Iris pigment epithelial cell (primary cell): ENCODE measurements at places on chromosomes 12 and 14.
A peak's percentile ranks its signal among the peaks of the same experiment; 100 is the strongest.

DNA sequence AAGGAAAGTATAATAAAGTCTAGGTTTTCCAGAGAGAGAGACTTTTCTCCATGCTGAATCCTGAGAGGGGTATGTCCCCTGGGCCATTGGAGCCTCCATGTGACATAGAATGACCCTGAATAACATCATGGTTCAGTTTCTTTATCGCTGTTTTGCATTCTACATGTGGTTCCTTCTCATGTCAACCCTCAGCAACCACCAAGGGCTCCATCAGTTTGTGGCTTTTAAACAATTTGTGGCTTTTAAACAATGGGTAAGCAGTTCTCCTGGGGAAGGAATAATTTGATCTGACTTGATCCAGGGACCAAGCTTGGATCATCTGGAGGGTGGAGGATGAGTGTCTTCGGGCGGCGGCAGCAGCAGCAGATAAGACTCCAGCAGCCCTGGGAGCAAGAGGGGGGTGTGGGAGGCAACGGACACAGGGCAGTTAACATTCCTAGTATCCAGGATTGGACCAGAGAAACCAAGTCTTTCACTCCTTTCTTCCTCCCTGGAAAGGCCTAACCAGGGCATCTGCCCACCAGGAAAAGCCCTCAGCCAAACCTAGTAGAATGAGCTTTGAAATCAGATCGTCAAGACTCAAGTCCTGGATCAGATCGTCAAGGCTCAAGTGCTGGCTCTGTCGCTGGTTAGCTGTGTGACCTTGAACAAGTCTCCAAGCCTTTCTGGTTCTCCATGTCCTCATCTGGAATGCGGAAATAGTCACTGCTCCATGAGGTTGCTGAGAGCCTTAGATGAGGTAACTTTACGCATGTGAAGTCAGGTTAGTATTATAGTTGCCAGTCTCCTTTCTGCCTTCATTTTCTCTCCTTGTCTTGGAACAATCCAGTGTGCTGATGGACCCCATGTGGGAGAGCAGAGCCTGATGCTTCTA is 27.8 kb upstream of the FAM222A start:
- DNase-seq, result no peak

- DNase-seq, result no peak
These were observed 299.4 kb downstream of the SLC16A7 start for GRCh38 chr12:59895166-59895775.

DNA sequence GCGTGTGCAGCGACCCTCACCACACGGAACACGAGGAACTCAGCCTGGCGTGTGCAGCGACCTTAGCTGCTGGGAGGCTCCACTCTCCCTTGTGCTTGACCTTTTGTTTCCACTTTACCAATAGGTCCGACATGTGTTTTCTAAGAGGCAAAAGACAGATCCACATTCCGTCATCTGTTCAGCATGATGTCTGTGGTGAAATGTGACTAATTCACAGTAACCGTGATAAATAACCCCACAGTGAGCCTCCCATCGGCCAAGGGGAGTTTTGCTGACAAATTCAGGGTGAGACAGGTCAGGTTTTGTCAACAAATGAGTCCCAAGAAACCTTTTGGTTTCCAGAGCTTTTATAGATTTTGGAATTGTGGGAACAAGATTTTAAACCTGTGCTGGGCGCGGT is 55.9 kb downstream of the MOK start:
- DNase-seq, result peak; percentile 91

- DNase-seq, result no peak
These were observed 280.0 kb upstream of the E2F7 start for GRCh38 chr12:77345336-77345735.

DNA sequence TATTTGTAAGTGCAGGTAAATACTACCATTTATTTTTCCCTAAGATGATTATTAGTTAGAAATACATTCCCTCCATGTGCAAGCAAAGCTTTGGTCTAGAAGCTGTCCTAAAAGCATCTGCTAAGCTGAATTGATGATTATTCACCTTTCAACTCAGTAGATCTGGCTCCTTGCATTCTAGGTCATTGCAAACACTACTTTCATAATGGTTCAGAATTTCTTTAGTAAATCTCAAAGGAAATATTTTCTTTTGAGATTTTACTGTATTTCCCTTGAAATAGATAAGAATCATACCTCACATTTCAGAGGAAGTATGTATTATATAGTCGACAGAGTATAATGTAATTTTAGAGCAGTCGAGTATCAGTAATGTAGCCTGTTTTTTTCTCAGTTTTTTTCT is 2.4 kb downstream of the ETNK1 start:
- no peak for DNase-seq

DNA sequence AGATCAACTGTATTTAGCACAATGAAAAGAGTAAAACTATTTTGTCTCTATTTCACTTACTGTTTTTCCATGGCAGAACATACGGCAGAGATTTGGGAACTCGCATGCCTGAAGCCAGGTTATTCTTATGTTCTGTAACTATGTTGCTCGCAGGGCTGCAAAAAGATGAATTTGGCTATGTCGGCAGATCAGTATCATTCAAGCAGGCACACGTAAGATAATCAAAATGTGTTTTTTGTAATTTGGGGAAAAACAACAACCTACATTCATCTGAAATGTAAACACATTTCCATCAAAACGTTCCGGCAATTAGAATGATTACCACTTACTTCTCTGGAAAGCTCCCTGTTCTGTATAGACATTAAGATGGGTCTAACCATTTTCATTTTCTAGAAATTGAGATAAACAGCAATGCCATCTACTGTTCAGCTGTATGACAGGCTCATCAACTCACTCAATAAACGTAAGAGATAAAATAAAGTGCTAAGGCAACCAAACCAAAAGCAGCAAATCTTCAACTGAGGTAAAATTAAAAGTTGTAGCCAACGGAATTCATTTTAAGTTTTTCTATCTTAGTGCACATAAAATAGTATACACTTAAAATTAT is 13.0 kb downstream of the GTSF1 start:
- no peak for DNase-seq

- DNase-seq, result peak; percentile 39
These were observed 35.3 kb downstream of the NUBPL start for GRCh38 chr14:31596342-31597095.

DNA sequence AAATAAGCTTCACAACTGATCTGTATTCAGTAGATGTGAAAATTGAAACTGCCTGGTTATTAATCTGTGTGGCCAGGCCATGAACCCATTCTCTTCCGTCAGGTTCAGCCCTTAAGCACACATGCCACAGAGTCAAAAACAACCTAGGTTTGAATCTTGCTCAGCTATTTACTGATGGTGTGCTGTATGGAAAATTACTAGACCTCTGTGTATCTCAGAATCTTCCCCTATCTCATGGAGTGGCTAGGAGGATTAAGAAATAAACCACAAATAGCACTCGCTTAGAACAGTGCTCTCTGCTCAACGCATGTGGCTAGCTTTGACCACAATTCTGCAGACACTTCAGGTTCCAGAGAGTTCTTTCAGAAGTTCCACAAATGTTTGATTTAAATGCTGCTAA is 240.7 kb upstream of the PLEKHG7 start:
- peak; percentile 95 for DNase-seq

DNA sequence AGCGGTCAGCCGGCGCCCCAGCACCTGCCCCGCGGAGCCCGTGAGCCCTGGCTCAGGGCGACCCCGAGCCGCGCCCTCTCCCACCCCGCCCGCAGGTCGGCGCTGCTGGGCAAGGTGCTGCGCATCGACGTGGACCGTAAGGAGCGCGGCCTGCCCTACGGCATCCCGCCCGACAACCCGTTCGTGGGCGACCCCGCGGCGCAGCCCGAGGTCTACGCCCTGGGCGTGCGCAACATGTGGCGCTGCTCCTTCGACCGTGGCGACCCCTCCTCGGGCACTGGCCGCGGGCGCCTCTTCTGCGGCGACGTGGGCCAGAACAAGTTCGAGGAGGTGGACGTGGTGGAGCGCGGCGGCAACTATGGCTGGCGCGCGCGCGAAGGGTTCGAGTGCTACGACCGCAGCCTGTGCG is 14.4 kb downstream of the HHIPL1 start:
- no peak for DNase-seq

GRCh38 chr14:89394972-89395371 is 22.1 kb downstream of the FOXN3 start:
- no peak for DNase-seq

DNA sequence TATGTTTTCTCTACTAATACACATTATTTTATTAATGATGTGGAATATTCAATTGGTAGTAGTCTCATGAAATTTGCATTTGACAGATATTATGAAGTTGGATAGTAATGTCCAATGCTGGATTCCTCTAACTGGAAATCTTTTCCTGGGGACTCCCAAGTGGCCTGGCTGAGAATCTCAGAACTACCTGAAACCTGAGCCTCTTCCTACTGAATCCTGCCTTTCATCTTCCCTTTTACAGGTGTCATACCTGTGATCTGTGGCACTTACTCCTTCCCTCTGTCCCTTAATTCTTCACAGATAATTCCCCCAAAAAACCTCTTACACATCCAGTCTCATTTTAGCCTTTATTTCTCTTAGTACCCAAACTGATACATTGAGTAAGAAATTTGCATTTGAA is 89.7 kb upstream of the MYF6 start:
- DNase-seq, result no peak

DNA sequence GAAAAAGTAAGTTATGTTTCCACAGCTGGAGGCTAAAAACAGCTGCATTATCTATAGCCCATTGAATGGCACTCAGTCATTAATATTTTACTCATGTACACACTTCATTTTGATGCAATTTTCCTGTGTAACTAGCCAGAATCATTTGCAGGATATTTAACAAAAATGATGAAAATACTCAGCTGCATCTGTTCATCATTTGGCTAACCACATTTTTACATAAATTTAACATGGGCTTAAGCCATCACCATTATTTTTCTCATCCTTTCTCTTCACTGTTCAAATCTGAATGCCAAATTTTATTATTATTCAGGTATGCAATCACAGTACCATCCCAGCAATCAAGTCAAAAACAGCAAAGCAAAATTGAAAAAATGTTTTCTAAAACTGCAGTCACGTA is 41.8 kb downstream of the ATXN7L3B start:
- DNase-seq, result no peak

DNA sequence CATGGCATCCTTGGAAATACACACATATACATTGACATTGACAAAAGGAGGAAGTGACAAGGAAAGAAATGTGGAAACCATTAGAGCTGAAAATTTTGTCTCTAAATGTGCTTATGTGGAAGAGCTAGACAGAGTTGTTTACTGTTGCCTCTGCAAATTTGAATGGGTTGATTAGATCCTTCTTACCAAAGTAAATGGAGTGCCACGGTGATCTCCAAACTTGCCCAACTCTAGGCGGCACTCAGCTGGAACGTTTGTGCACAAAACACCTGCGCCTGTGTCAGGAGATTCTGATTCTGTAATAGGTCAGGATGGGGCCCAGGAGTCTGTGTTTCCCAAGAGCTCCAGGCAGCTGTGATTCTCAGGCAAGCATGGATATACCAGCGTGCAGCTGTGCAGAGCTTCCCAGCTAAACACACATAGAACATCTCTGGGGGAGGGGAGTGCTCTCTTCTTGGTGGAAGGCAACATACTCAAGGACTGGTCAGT is 77.8 kb upstream of the BDKRB2 start:
- no peak for DNase-seq

- no peak for DNase-seq
These were observed 572.5 kb downstream of the DIO2 start for GRCh38 chr14:79638672-79639266.

DNA sequence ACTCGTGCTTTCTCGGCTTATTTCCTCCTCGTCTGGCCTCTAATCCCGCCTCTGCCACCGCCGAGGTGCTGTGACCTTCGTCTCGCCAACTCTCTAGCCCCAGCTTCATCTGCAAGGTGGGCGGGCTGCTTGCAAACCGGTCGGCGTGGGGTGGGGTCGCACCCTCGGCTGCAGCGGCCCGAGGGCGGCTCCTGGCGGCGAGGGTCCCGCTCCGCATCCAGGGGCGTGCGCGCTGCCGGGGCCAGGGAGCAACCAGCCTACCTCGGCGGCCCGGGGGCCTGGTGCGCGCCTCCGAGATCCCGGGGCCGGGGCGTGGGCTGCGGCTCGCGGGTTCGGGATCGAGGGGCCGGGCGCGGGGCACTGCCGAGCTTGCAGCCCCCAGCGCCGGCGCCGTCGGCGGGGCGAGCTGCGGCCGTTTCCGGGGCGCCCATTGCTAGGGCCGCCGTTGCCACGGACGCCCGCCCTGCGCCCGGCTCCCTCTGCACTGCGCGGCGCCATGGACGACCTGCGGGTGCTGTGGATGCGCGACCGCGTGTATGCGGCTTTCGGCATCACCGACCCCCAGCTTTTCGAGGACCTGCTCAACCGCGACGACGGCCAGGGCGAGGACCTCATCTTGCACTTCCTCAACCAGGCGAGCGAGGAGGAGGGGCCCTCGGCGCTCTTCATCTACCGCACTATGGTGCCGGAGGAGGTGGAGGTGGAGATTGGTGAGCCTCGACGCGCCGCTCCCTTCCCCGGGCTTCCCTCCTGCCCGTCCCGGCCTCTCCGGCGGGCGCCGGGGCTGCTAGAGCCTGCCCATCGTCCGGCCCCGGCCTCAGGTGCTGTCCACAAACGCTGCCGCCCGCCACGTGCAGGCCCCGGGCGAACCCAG is at the start of gene DNAH10:
Gene DNAH10, plus strand, starts transcription at position 461 of the 874 bp plus-strand sequence. Its CDS starts 36 bp downstream, at position 497.
- peak; percentile 21 for DNase-seq

GRCh38 chr12:49972641-49973360 is at the start of gene AQP6:
AQP6 (plus strand) TSS chr12:49972947; CDS start chr12:49973174, 227 bp downstream.
- no peak for DNase-seq

- DNase-seq, result no peak
These were observed 6.3 kb upstream of the HOXC4 start for GRCh38 chr12:54047160-54047963.

DNA sequence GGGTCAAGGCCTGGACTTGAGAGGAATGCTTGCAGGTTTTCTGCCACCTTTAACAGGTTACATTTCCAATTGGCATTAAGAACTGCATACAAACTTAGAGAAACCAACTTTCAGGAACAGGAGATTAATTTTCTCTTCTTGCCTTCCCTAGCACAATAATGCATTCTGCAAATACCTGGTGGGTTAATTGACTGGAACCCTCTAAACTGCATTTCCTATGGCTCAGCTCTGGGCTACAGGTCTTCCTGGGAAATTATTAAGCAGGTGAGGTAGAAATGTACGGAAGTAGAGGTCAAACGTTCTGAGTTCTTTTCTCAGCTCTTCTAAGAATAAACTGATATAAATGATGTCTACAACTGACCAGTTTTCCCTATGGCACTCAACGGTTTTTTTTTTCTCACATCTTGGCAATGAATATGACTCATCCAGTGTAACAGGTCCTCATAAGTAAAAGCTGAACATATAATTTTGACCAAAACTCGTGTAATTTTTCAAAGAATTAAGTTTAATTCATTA is 144.9 kb upstream of the PELI2 start:
- DNase-seq, result no peak

GRCh38 chr12:54879579-54879978 is 25.3 kb downstream of the MUCL1 start:
- peak; percentile 11 for DNase-seq
